K562 (cell line): ENCODE measurements at places on chromosomes 5 and 9.

GRCh38 chr5:42949348-42950115 lies 90.6 kb downstream of the ANXA2R start:
- DNase-seq: no peak

DNA sequence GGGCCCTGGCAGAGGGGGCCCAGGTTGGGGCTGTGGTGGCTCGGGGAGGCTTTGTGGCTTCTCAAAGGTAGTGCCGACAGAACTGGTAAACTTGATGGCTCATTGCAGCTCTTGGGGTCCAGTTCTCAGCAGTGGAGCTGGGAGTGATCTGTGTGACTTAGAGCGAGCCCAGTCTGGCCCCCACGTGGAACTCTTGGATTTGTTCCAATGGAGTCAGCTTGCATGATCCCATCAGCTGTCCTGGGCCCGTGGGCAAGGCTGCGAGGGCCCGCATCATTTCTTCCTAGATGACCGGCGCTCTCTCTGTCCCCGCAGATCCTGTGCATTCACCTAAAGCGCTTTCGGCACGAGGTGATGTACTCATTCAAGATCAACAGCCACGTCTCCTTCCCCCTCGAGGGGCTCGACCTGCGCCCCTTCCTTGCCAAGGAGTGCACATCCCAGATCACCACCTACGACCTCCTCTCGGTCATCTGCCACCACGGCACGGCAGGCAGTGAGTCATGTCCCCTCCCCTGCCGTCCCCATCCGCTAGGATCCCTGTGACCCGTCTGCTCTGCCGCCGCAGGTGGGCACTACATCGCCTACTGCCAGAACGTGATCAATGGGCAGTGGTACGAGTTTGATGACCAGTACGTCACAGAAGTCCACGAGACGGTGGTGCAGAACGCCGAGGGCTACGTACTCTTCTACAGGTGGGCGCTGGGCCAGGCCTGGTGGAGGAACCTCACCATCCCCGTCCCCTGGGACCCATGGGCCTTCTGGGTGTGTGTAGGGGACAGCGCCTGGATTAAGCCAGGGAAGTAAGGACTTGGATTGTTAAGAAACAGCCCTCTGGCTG lies 39.2 kb downstream of the USP20 start:
- no peak for DNase-seq

- no peak for DNase-seq
Observed at GRCh38 chr9:14311956-14312685, 1.8 kb downstream of the NFIB start.

GRCh38 chr9:114425126-114425525 lies 37.3 kb upstream of the AKNA start:
- no peak for DNase-seq

DNA sequence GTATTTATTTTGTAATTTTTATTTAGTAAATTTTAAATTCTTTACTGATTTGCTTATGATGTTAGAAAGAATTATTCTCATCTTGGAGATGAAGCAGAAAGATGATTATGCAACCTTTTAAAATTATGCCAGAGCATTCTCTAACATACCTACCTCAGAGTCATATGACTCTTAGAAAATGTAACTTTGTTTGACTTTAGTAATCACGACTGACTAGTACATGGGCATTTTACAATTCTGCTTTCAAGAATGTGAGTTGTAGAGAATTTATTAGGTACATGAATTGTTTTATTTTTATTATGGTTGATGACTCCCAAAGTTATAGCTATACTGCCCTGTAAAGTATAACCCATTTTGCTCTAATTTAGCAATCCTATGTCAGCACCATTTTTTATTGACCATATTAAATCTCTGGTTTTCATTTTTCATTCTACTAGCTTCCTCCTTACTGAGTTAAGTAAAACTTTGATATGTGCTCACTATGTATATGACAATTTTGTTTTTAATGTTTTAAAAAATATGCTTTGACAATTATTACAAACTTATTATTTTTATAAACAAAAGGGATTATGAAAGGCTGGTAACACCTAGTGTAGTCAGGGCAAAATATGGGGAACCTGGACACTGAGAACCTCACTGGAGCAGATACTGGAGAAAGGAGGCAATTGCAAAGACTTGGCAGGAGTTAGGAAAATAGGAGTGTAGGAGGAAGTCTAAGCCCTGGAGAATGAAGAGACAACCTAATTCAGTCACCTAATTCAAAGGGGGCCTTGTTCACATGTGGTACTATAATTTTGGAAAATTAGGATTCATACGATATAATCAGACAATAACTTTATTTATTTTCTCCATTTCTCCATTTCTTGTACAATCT lies 249.7 kb upstream of the DAB2 start:
- no peak for DNase-seq

GRCh38 chr9:6644346-6645104 lies 1.0 kb downstream of the GLDC start:
- no peak for DNase-seq
